Tongue (tissue), 3 donors: ENCODE measurements at places on chromosomes 1 and 21. TPM values are rescaled to one million over a fixed set of nuclear protein-coding genes. Genes with fewer than 3 reads are reported as not detected.
A peak's percentile ranks its signal among the peaks of the same experiment; 100 is the strongest.

The TMOD4 gene
- 28.3 TPM for total RNA-seq

The HES5 gene
- total RNA-seq, result 2.8 TPM

The NBPF10 gene
- total RNA-seq, result 2.9 TPM

The PLD5 gene
- 0.21 TPM for total RNA-seq

The SLC5A3 gene
- 37.1 TPM for total RNA-seq

The FAM167B gene
- 0.31 TPM for total RNA-seq

The DNALI1 gene
- total RNA-seq, result 1.6 TPM

GRCh38 chr1:204093421-204093717 is 20.5 kb downstream of the SOX13 start:
- DNase-seq, result no peak

GRCh38 chr1:183467687-183468086 is 4.6 kb upstream of the SMG7 start:
- DNase-seq, result no peak

DNA sequence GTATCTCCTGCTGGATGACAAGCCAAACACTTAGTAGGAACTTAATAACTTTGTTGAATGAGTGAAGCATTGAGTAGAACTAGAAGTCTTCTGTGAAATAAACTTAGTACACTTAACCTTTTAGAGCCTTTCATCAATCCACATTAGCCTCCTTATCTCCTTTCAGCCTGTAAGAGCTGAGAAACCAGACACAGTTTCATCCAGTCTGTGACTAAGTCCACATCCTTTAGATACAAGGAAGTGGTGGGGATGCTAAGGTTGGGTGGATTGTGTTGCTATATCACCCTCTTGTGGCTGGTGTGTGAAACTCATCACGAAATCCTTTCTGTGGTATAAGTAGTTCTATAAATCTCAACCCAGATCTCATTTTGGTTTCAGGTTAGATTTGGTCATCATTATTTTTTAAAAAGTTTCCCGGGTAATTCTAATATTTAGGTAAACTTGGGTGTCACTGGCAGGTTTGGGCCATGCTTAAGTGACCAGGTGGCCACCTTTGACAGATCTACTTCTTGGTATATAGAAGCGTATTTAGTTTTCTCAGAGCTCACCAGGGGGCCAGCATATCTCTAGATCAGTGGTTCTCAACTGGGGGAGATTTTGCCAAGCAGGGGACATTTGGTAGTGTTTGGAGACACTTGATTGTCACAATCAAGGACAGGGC is 27.8 kb upstream of the CD84 start:
- DNase-seq, result peak; percentile 52

GRCh38 chr1:241308471-241308870 is 48.5 kb downstream of the RGS7 start:
- peak; percentile 2 for DNase-seq

DNA sequence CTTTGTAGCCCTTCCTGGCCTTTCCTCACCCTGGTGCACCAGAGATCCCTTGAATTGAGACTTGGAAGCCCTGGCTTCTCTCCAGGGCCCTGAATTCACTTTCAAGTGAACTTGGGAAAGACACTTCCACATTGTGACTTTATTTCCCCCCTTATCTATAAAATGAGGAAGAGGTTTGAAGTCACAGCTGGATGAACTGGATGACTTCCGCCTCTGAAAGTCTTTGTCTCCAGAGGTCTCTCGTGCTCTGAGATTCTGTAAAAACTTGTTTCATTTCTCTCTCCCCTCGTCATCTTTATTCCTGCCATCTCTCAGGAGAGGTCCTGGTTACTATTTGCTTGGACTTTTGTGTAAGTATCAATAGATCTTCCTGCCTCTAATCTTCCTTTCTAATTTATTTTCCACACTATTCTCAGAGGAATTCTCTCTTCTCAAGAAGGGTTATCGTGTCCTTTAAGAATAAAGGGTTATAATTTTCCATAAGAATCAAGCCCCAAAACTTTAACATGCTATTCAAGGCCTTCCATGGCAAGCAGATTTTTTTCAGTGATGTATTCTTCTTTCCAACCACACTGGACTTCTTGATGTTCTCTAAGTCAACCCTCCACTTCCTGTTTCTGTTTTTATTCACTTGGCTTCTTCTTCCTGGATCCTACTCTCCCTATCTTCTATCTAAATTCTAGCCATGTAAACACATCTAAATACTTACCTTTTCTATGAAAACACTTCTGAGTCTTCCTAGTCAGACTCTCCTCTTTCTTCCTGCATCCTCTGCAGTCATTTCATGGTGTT is 6.5 kb upstream of the RPTN start:
- DNase-seq, result no peak

DNA sequence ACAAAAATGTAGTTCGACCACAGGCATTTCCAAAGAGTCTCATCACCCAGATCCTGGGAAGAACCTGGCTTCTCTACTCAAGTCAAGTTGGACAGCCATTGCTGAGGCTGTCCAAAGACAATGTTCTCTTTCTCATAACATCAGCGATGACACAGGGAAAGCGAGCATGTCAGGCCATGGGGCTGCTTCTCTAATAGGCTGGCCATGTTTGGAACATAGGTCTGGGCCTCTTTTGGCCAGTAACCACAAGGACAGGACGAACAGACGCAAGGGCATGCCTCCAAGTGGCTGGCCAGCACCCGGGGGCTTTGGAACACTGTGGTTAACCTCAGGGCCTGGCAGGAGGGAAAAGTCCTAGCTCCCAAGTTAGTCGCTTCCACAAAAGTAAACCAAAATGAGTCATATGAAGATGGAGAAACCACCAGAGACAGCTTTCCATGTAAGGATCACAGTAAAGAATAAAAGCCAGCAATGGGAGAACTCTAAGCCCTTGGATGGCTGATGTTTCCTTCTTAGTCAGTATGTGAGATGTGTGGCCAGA is 80.6 kb upstream of the SLC44A3 start:
- DNase-seq, result no peak

DNA sequence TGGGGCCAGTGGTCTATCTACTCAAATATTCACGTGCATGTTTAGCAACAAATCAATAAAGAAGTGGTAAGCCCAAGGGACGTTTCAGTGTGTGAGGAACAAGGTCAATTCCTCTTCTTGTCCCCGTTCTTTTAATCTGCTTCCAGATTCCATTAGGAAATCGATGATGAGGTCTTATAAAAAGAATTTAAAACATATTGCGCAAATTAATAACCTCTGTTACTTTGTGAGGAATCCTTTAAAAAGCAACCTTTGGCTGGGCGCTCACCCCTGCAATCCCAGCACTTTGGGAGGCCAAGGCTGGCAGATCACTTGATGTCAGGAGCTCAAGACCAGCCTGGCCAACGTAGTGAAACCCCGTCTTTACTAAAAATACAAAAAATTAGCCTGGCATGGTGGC is 113.0 kb upstream of the TMPRSS2 start:
- no peak for DNase-seq
